ENCODE measurements at places on chromosomes 5 and 9.

GRCh38 chr5:116616876-116617275 is 42.3 kb upstream of the SEMA6A start:
- DNase-seq: no peak

GRCh38 chr5:150317048-150318003 is 14.6 kb upstream of the ARSI start:
- DNase-seq: no peak

- DNase-seq: no peak
These were observed 18.6 kb upstream of the ZNF366 start for GRCh38 chr5:72525816-72526215.

DNA sequence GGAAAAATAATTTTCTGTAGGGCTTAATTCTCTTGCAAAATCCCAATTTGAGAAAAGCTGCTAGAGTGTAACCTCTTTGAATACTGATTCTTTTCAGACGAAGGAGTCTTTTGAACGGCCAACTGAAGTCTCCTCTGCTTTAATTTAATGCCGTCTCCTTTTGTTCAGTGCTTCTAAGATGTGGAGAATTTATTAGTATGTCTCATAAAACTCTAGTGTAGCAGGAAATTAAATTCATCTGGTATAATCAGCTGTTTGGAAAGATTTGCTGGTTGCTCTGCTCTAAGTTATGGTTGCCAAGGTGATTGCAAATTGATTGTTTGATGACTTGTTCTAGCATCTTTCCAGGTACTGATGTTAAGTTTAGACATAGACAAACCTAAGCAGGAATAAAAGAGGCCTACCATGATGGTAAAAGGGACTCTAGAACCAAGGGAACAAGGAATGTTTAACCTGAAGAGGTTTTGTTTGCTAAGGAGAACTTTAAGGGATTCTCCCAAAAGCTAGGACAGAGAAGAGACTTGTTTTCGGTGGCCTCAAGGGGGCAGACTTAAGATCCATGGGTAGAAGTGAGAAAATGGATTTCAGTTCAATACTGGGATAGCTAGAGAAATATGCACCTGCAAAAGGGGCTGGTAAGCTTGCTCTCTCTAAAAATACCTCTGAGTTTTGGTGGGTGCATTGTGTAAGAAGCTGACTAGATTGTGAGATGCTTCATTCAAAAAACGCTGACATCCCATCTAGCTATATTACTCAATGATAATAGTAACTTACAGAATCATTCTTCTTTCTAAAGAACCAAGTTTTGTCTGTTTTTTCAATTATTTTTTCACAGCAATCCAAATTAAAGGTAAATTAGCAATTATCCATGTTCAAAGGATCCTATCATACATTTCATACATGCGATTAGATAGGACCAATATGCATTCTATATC is 5.7 kb upstream of the ADRB2 start:
- DNase-seq: no peak

- DNase-seq: no peak
These were observed 236.5 kb downstream of the FBXL17 start for GRCh38 chr5:108145351-108145750.

DNA sequence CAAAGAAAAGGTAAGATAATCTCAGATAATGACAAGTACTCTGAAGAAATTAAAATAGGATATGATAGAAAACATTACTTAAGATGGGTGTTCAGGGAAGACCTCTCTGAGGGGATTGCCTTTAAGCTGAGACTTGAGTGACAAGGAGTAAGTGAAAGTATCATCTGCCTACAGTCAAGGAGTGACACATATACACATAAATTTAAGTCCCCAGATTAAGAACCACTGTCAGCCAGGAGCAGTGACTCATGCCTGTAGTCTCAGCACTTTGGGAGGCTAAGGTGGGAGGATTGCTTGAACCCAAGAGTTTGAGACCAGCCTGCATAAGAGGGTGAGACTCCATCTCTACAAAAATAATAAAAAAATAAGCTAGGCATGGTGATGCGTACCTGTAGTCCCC is 19.7 kb upstream of the ANKHD1 start:
- DNase-seq: no peak

- DNase-seq: no peak
These were observed 3.0 kb upstream of the RGS14 start for GRCh38 chr5:177354711-177355110.

DNA sequence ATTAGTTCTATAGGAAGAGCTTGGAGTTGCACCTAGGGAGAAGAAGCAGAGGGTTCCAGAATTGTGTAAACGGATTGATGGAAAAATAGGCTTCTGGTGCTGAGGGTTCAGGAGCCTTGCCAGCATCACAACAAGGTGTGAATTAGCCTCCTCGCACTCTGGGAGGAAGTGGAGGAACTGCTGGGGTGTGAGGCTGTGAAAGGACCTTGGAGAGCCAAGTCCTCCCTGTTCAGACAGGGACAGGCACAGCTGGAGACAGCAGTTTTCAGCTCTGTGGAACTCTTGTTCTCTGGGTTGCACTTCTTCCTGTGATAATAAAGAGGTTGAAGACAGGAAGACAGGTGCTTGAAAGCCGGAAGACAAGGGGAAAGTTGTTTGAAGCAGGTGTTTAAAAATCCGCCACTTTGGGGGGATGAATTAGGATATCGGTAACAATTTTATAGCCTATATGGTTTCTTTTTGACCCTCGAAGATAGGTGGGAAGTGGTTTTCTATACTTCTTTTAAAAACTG is 22.6 kb downstream of the DAPK1 start:
- no peak for DNase-seq

DNA sequence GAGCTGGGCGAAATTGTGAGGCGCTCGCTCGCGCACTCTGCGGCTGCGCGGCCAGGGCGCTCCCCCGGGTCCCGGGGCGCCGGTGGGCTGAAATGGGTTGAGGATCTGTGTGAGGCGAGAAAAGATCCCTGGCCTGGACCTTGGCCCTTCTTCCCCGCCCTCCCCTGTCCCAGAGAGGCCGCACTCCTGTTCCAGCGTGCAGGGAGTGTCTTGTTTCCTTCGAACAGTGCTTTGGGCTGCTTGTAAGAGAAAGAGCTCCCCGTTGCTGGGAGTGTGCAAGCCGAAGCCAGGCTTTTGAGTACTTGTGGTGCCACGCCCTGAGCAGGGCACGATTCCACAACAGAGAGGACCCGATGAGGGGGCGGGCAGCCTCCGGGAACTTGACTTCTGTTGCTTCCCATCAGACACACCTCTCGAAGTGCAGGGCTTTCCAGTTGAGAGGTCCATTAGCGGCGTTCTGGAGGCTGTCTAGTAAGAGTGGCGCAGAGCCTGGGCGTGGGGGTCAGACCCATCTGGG is 535 bp downstream of the DOLPP1 start:
- DNase-seq: no peak

DNA sequence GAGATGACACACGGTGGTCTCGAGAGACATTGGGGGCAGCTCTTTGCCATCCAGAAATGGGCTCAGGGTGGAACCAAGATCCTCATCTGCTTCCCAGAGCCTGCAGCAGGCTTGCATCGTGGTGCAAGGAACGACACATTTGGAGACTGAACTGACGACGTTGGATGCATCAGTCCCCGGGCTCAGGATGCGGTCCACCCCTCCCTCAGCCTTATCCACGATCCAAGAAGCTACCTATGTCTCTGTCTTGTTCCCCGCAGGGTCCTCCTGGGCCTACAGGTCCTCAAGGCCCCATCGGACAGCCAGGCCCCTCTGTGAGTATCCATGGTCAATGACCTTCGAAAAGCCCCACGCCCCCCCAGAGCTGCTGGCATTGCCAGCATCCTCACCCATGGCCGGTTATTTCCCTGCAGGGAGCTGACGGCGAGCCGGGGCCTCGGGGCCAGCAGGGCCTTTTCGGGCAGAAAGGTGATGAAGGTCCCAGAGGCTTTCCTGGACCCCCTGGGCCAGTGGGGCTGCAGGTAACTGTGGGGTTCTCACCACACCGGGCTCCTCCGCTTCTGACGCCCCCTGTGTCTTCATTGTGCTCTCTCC is 69.4 kb upstream of the FCN2 start:
- no peak for DNase-seq

DNA sequence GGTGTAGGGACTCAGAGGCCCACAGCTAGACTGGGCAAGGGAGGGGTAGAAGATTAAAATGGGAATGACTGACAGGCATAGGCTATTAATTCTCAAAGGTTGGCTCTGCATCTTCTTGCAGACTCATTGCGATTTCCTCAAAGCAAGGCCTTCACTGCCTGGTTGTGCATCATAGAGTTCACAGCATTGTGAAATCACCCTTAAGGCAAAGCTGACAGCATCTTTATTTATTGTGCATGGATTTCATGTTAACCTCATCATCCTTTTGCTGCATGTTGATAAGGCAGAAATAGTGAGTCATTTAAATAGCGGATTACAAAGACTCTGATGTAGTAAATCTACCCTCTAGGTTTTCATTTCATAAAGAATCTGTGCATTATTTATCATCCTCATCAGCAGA is 13.6 kb upstream of the PALM2AKAP2 start:
- no peak for DNase-seq

DNA sequence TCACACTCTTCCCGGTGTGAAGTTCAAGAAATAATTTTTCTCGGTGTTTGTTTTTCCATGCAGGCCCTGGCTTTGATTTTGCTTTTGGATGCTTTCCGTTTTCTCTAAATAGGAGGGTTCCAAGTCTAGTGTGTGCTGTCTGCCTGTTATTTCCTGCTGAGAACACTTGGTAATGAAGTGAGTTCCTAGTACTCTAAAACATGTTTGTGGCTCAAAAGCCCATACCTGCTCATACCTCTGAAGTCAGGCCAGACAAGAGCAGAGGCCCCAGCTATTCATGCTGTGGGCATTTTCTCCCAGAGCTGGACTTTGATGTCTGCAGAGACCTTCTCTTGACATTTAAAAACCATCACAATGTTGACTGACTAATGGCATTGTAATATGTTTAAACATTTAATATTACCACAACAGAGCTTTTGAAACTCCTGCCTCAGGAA is 211.2 kb downstream of the GOLPH3 start:
- no peak for DNase-seq

DNA sequence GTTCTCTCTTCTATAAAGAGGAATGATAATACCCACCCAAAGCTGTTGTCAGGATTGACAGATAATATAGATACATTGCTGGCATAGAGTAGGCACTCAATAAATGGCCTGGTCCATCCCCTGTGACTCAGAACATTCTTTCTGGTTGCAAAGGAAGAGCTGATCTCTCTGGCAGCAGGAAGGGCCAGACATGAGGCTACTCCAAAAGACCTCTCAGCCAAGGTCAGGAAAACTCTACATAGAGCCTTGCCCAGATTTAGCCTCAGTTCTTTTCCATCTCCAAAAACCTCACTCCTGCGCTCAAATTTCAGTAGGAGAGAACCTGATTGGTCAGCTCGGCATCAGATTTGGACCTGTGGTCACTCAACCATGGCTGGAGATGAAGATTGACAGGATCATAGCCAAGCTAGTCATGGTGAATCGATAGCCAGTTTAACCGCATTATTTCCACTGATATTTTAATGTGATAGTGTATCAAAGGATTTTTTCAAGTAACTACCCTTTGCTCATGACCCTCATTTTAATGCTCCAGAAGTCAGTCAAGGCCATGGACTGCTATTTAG is 319.6 kb downstream of the DRD1 start:
- DNase-seq: no peak

DNA sequence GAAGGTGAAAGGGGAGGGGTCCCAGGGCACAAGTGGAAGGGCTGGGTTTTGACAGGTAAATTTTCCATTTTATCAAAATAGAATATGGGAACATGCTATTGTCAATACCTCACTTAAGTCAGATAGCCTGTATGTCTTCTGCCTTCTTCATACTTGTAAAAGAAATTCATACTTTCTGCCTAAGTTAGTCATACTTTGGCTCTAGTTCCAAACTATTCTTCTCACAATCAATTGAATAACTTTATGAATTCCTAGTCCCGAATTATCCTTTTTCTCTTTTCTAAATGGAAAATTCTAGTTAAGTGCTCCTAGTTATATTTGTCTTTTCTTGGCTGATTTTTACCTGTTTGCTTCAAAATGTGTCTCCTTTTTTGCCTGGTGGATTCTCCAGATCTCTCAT is 271.4 kb downstream of the CSNK1G3 start:
- DNase-seq: no peak

DNA sequence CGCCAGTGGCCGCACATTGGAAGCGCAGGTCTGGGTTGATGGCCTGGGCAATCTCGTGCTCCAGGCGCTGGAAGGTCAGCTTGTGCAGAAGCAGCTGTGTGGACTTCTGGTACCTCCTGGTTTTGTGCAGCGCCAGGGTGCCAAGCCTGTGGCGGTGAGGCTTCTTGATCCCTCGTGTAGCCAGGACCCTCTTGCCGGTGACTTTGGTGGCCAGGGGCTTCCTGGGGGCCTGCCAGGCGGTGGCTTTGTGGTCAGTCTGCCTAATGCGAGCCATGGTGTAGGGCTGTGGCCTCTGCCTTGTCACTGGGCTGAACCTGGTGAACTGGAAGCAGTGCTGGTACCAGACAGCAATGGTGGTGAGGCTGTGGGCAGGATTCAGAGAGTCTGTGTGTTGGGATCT is 6.2 kb upstream of the TAF11L13 start:
- DNase-seq: no peak

- DNase-seq: no peak
These were observed 153.1 kb downstream of the PCSK1 start for GRCh38 chr5:96279801-96280542.

DNA sequence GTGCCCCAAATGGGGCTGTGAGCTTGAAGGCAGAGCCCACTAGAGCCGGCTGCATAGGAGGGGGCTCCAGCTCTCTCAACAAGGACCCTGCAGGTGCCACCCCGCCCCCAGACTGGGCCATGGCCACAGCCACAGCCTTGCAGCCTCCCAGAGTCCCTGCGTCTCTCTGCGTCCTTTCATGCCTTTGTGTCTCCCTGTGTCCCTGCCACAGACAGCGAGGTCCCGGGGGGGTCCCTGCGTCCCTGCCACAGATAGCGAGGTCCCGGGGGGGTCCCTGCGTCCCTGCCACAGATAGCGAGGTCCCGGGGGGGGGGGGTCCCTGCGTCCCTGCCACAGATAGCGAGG is 6.3 kb downstream of the NOXA1 start:
- DNase-seq: no peak

DNA sequence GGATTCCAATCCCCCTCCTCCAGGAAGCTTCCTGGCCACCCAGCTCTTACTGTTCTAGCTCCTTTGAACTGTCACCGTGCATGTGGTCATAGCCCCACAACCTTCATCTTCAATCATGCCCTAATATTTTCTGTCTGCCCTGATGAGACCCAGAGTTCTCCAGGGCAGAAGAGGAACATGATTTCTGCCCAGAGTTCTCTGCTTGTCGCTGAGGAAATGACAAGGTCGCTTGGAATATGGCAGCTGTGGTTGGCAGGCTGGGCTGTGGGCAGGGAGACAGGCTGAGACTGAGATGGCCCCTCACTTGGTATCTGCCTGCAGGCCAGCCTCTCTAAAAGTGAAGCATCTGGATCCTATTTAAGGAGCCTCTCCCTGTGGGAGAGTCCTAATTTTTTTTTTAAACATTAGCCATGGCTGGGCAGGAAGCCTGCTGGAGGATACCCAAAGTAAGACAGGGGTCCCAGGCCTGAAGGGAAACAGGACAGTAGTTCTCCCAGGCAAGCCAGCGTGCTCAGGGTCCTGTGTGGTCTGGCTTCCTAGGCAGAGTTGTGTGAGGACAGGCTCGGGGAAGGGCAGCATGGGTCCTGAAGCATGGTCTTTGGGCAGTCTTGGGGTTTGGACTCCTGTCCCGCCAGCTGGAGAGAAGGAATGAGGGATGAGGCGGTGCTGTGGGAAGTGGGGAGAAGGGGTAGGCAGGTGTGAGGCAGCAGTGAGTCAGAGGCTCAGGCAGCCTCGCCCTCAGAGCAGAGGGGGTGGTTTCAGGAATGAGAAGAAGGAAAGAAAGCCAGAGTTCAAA is 242.1 kb downstream of the FSTL4 start:
- no peak for DNase-seq

GRCh38 chr5:15116996-15117395 is 245.4 kb upstream of the ANKH start:
- no peak for DNase-seq
